ENCODE measurements at places on chromosomes 1 and 21.

- DNase-seq: no peak
Measured at GRCh38 chr1:9073143-9073542, 3.7 kb upstream of the SLC2A5 start.

- DNase-seq: no peak
Measured at GRCh38 chr1:247411621-247412327, 4.2 kb upstream of the NLRP3 start.

DNA sequence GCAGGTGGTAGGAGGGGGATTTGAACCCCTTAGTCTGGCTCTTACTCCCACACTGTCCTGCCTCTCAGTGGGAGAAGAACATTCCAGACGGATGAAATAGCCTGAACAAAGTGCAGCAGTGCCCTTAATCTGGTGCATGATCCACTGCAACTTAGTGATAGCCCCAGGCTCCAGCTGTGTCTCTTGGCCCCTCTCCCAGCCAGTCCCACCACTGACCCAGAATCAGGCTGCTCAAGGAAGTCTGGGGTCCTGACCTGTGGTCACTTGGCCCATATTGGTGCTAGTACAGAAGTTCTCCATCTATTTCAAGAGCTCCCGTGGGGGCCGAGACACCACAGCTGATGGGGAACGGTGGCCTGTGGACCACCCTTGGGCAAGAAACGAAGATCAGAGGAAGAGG is 255.0 kb downstream of the KAZN start:
- no peak for DNase-seq

- DNase-seq: no peak
Measured at GRCh38 chr1:233143241-233143640, 152.3 kb downstream of the PCNX2 start.

DNA sequence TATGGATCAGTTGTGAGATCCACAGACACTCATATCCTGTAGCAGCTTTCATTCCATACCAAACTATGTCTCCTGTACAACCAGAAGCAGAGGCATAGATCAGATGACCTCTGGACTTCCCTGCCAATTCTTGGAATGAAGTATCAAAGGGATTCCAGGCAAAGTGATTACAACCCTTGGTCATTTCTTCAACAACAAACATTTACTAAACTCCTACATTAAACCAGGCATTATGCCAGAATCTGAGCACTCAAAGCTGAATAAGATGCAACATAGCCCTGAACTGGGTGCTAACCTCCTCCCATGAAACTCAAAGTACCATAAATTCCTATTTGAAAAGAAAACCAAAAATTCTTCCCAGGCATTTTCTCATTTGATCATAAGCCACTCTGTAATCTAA is 121.2 kb upstream of the SGIP1 start:
- no peak for DNase-seq

DNA sequence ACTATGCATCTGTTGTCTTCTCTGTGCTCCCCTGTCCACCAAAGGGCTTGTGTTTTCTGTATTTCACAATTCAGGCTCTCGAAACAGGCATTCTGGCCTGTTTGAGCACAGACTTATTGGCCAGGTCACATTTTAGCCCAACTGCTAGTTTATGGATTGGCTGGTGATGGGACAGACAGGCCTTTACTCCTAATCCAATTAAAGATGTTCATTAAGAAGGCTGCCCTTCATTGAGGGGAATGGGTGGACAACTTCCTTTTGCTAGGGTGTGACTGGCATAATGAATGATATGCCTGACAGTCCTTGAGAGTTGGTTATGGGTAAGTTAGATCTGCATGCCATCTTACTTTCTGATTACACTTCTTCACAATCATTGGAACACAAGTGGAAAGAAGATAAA is 86.4 kb downstream of the LTN1 start:
- DNase-seq: no peak

DNA sequence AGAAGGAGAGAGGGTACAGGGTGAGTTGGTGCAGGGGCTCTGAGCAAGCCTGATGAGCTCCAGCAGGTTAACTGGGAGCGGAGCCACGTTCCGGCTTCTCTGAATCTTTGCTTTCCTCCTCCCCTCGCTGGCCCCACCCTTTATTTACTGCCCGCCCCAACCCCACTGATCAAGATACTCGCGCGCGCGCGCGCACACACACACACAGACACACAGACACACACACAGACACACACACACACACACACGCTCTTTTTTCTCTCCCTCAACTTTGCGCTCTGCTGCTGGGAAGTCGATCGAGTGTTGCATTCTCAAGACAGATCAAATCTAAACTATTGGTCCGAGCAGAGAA is at the start of gene GRIK1:
TSS of gene GRIK1 (minus strand) at position 73 of the 352 bp plus-strand sequence.
- DNase-seq: no peak

DNA sequence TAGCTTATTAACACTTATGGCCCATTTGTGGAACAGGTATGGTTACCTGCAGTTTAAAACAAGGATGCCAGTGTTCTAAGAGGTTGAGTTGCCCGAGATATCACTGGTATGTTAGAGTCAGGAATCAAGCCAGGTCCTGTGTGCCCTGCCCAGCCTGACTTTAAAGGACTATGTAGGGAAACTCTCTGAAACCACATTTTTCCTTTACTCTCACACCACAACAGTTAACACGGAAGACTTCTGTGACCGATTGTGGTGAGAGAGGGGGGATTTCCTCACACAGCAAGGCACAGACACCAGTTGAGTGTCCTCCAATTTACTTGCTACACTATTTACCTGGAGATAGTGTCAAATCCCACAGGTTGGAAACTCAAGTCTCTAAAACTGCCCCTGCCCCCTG is 47.8 kb downstream of the UCK2 start:
- DNase-seq: no peak

DNA sequence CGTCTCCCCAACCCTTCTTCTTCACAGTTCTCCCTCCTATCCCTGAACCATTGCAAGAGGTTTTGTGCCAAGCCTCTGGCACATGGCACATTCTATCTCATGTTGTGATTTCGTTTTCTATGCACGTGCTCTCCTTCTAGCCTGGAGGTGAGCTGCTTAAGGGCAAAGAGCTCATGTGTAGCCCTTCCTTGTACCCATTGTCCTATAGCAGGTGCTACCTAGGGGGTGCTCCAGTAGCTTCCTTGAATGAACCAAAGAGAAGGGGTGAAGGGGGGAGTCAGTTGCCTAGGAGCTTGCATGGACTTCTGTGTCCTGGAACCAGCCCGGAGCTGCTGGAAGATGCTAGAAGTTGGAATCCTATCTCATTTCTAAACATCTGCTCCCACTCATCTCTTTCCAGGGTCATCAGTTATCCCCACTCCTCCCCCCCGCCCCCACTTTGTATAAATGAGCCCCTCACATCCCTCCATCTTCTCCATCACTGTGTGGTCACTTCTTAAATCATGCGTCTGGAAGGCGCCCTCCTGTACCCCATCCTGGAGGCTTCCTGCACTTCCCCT is 535 bp upstream of the DISC1 start:
- DNase-seq: no peak

DNA sequence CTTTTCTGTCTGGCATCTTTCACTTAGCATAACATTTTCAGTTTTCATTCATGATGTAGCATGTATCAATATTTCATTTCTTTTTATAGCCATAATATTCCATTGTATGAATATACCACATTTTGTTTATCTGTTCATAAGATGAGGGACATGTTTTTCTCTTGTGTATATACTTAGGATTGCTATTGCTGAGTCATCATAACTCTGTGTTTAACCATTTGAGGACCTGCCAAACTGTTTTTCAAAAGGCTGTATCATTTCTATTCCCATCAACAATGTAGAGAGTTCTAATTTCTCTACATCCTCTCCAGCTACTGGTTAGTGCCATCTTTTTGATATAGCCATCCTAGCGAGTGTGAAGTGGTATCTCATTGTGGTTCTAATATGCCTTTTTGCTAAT is 26.2 kb downstream of the MPZL1 start:
- DNase-seq: no peak

- no peak for DNase-seq
Measured at GRCh38 chr1:153478692-153479618, 18.5 kb upstream of the S100A7 start.

- no peak for DNase-seq
Measured at GRCh38 chr1:34885405-34886247, 26.1 kb upstream of the SMIM12 start.

DNA sequence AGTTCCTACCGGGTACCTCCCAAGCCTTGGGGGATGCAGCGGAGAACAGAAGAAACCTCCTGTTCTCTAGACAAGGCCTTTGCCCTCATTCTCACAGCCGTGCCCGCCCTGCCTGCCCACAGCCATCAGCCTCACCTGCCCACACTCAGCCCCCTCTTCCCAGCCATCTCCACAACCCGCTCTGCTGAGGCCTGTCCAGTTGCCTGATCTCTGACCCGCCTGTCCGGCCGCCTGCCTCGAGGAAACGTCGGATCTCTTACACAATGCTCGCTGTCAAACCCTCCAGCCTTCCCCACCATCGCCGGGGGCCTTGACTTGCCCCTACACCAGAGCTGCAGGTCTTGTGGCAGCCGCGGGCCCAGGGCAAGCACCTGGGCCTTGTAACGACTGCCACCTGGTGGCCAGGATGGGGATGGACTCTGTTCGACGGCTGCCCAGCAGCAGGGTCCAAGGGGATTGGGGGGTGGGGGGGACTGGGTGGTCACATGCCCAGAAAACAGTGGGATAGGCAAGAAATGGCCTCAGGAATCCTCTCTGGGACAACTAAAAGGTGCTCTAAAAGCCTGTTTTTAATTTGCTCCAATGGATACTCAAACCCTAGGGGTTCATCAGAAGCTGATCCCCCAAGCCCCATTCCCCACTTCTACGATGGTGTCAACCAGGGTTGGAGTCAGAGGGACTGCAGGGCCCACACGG is 31.0 kb downstream of the SLC45A1 start:
- DNase-seq: no peak

- no peak for DNase-seq
Measured at GRCh38 chr1:230149751-230150584, 82.9 kb downstream of the GALNT2 start.

- DNase-seq: no peak
Measured at GRCh38 chr1:39174390-39175081, 30.0 kb upstream of the MACF1 start.

GRCh38 chr1:111587509-111588174 is 31.9 kb upstream of the RAP1A start:
- no peak for DNase-seq

DNA sequence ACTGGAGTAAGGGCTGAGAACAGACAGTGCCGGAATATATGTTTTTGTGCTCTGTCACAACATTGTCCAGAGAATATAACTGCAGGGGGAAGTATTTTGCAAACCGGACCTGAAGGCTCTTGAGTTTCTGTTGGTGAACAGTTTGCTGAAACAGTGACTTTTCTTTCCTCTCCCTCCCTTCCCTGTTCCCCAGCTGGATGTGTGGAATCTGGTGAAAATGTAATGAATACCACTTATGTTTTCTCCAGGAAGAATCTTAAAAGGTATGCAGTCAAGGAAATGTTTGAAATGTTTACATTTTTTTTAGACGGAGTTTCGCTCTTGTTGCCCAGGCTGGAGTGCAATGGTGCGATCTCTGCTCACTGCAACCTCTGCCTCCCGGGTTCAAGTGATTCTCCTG is 23.4 kb downstream of the CHAF1B start:
- DNase-seq: no peak

DNA sequence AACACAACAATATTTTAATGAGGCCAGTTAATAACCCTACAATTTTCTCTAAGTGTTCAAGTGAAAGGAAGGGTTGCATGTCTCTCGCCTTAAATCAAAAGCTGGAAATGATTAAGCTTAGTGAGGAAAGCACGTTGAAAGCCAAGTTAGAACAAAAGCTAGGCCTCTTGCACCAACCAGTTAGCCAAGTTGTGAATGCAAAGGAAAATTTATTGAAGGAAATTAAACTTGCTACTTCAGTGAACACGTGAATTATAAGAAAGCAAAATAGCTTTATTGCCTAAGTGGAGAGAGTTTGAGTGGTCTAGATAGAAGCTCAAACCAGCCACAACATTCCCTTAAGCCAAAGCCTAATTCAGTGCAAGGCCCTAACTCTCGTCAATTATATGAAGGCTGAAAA is 135.6 kb downstream of the DUSP10 start:
- DNase-seq: no peak

GRCh38 chr1:38908821-38909220 is 27.4 kb upstream of the GJA9 start:
- no peak for DNase-seq

GRCh38 chr1:218751208-218751948 is 406.2 kb downstream of the TGFB2 start:
- DNase-seq: no peak

GRCh38 chr1:48792961-48793360 is 16.3 kb upstream of the BEND5 start:
- no peak for DNase-seq

- no peak for DNase-seq
Measured at GRCh38 chr1:92461364-92462097, 25.2 kb downstream of the GFI1 start.

DNA sequence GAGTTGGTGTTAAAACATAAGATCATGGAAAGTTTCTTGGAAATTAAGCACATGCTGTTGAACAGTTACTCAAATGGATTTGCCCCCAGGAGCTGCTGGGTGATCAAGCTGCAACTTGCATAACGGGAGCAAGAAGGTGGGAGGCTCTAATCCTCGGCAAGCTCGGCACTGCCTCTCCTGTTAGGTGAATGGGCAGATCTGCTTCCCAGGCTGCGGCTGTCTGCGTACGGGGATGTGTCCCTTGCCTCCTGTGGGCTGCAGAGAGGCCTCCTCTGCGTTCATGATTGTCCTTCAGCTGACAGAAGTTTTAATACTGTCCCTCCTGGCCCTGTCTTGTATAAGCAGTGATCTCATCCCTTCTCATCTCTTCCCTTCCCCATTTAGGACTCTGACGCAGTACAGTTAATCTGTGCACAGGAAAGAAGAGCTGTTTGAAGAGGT is 36.7 kb downstream of the ATP1A1 start:
- no peak for DNase-seq

- DNase-seq: no peak
Measured at GRCh38 chr1:198649232-198649967, 10.6 kb downstream of the PTPRC start.

- no peak for DNase-seq
Measured at GRCh38 chr1:177315261-177315660, 144.5 kb downstream of the BRINP2 start.

- DNase-seq: no peak
Measured at GRCh38 chr1:93710499-93711453, 29.1 kb upstream of the BCAR3 start.

GRCh38 chr1:56063461-56063860 is 515.9 kb downstream of the PLPP3 start:
- DNase-seq: no peak
